ENCODE measurements at places on chromosomes 12 and 14.

GRCh38 chr12:56257071-56257470, 1.1 kb downstream of the ANKRD52 start:
- DNase-seq = no peak

- DNase-seq = no peak
Measured at GRCh38 chr12:4039931-4040330, 166.7 kb upstream of the PARP11 start.

GRCh38 chr12:49808686-49809380, 19.4 kb downstream of the NCKAP5L start:
- no peak for DNase-seq

GRCh38 chr12:51126297-51126696, 42.9 kb upstream of the CSRNP2 start:
- no peak for DNase-seq

- no peak for DNase-seq
Measured at GRCh38 chr14:36683083-36683724, 21.5 kb downstream of the PAX9 start.

- no peak for DNase-seq
Measured at GRCh38 chr14:82047777-82048470, 514.3 kb upstream of the SEL1L start.

- DNase-seq = no peak
Measured at GRCh38 chr12:124314207-124314606, 19.3 kb downstream of the RFLNA start.

DNA sequence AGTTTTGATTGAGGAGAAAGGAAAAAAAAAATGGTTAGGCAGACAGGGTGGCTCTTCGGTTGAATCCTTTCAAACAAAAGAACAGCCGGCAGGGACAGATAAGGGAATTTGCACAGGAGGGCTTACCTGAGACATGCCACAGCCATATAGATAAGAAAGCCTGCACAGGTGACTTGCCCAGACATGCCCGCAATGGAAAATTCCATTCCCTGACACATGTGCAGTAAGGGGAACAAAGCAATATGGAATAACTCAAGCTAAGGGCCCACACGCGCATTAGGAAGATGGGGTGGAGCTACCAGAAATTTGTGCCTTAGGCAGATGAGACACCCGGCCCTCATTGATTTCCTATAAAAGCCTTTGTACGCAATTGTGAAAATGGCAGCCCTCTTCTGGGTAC, 86.7 kb downstream of the TMEM260 start:
- DNase-seq = no peak

- no peak for DNase-seq
Measured at GRCh38 chr14:75238756-75239455, 39.7 kb upstream of the FOS start.

- no peak for DNase-seq
Measured at GRCh38 chr14:88154926-88155325, 150.0 kb downstream of the GPR65 start.

DNA sequence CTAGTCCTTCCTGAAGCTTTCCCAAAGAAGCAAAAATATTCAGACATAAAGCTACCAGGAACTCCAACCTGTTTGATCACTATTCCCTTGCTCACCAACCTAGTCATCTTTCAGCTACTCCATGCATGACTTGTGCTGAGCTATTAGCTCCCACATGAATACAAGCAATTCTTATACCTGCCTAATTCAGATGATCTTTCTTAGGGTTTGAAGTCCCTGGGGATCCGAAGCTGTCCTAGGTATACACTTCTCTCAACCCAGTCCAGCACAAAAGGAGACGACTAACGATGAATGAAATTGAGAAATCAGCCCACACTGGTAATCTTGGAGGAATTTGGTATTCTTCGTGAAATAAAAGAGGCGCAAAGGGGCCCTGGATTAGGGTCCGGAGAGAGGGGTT, 631 bp upstream of the PTGR2 start:
- no peak for DNase-seq

- no peak for DNase-seq
Measured at GRCh38 chr14:69539631-69540410, 34.9 kb downstream of the CCDC177 start.

- no peak for DNase-seq
Measured at GRCh38 chr12:102816816-102817434, 100.1 kb downstream of the PAH start.

GRCh38 chr12:25194722-25195055, 271 bp downstream of the DNAI7 start:
- DNase-seq = no peak

- DNase-seq = no peak
Measured at GRCh38 chr12:120856980-120857379, 47.2 kb downstream of the SPPL3 start.

- no peak for DNase-seq
Measured at GRCh38 chr12:66956300-66956699, 277.4 kb upstream of the GRIP1 start.

DNA sequence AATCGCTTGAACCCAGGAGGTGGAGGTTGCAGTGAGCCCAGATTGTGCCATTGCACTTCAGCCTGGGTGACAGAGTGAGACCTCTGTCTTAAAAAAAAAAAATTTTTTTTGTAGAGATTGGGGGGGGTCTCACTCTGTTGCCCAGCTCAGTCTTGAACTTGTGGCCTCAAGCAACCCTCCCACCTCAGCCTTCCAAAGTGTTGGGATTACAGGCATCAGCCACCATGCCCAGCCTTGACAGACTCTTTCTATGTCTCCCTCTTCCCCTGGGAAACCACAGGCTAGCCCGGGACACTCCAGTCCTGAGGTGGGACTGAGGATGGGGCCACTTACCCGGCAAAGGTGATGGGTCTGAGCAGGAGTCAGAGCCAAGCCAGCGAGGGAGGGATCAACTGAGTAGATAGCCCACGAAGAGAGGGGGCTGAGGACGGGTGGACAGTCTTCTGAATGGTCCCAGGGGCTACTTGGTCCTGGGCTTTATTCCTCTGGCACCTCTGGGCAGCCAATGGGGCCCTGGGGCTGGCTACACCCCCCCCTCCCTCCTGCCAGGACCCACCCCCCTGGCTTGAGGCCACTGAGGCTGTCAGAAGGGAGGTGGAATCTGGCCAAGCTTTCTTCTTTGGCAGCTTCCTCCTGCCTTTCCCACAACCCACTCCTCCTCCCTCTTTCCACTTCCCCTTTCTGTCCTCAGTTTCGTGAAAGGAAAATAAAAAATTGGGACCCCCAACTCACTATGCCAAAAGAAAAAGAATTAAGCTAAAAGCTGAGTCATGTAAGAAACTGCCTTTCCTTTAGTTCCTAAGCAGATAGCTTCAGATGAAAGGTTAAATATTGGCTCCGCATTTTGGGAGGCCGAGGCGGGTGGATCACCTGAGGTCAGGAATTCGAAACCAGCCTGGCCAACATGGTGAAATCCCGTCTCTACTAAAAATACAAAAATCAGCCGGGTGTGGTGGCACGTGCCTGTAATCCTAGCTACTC, at the start of gene SDS:
TSS of gene SDS (minus strand) at position 453 of the 981 bp plus-strand sequence. CDS start 4,179 bp downstream, outside the sequence.
- no peak for DNase-seq

- no peak for DNase-seq
Measured at GRCh38 chr14:69948351-69948750, 69.1 kb downstream of the SMOC1 start.

DNA sequence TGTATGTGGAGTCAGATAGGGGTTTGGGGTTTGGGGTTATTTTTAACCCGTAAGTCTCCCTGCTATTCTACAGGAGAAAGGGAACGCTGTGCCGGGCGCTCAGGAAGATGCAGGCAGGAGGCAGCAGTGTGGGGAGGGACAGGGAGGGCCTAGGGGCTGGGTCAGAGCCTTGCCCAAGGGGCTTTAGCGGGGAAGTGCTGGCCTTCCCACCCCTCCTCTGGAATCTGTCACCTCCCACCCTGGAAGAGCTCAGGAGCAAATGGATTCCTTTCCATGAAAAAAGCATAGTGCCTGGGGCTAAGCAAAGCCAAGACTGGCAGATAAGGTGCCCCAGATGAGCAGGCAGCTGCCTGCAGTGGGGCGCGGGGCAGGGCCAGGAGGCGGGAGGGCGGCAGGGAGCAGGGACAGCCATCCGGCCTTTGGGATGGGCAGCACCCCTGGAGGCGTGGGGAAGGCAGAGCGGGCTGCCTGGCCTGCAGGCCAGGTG, 7.3 kb upstream of the INF2 start:
- DNase-seq = no peak

- DNase-seq = no peak
Measured at GRCh38 chr12:50740307-50740706, 23.6 kb upstream of the ATF1 start.

DNA sequence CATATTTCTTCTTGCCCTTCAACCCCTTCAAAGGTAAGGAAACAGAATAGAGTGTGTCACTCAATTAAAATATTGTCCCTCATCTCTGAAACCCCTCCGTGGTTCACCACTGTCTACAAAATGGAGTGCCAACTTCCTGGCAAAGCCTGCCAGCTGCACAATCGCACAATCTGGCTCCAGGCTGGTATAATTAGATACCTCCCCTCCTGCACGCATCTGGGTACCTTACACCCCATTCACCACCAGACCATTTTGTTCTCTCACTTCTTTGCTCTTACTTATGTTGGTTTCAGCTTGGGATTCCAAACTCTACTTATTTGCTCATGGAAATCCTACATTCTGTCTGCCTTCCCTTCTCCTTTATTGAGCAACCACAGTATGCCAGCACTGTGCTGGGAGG, 314.9 kb downstream of the NUAK1 start:
- no peak for DNase-seq

GRCh38 chr14:71698027-71698426, 234.2 kb upstream of the RGS6 start:
- no peak for DNase-seq

- DNase-seq = no peak
Measured at GRCh38 chr14:62988967-62989366, 56.3 kb downstream of the KCNH5 start.

DNA sequence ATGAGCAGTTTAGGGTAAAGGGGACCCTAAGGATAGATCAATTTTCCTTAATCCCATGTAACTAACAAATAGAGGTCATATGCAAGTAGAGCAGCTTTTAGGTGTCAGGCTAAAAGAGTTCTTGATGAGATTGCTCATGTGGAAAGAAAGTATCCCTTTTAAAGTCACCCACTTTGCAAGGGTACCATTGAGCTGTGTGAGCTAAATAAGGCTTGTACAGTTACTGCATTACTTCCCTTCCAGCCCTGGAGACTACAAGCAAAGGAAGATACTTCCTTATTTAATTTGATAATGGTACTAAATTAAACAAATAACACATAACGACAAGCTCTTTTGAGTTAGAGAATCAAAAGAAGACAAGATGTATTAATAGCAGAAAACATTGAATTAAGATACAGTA, 191.7 kb downstream of the TMX1 start:
- no peak for DNase-seq

DNA sequence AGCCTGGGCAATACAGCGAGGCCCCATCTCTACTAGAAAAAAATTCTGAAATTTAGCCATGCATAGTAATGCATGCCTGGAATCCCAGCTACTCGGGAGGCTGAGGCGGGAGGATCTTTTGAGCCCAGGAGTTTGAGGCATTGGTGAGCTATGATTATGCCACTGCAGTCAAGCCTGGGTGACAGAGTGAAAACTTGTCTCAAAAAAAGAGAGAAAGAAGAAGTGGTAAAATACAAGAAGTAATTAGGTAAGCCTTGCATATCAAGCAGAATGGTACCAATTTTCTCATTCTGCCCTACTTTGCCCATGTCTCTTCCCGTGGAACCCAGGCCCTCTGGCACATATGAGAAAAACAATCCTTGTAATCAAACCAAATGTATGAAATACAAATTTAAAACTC, 70.7 kb downstream of the SUSD6 start:
- no peak for DNase-seq

- no peak for DNase-seq
Measured at GRCh38 chr12:49944046-49944445, 6.5 kb upstream of the AQP2 start.

DNA sequence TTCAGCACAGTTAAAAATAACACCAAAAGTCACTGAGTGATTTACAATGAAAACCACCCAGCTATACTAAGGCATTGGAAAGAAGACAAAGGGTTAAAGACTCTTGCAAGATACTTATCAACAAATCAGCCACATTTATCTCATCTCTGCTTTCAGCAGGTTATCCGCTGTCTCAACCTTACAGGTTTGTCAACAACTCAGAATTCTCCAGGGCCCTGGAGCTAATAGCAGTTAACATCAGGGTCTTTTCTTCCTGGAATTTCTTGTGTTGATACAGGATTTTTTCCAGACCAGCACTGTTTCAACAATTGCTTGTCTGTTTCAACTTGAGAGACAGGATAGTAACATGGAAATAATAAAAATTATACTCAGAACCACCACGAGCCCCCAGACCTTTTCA, 3.5 kb downstream of the PKP2 start:
- no peak for DNase-seq

- DNase-seq = no peak
Measured at GRCh38 chr12:81284137-81284536, 206.3 kb downstream of the ACSS3 start.

- DNase-seq = no peak
Measured at GRCh38 chr12:5577211-5577612, 145.3 kb downstream of the NTF3 start.

- no peak for DNase-seq
Measured at GRCh38 chr14:96081224-96081623, 42.1 kb downstream of the C14orf132 start.

GRCh38 chr12:57724003-57724935, 14.3 kb downstream of the AGAP2 start:
- no peak for DNase-seq

GRCh38 chr14:99784508-99784907, 8.7 kb upstream of the EML1 start:
- no peak for DNase-seq
